Muscle of arm (tissue), 14 donors: ENCODE measurements at places on chromosomes 12 and 14. TPM values are rescaled to one million over a fixed set of nuclear protein-coding genes. Genes with fewer than 3 reads are reported as not detected.
A peak's percentile ranks its signal among the peaks of the same experiment; 100 is the strongest.

The GZMB gene
- 0.40 TPM for polyA plus RNA-seq

DNA sequence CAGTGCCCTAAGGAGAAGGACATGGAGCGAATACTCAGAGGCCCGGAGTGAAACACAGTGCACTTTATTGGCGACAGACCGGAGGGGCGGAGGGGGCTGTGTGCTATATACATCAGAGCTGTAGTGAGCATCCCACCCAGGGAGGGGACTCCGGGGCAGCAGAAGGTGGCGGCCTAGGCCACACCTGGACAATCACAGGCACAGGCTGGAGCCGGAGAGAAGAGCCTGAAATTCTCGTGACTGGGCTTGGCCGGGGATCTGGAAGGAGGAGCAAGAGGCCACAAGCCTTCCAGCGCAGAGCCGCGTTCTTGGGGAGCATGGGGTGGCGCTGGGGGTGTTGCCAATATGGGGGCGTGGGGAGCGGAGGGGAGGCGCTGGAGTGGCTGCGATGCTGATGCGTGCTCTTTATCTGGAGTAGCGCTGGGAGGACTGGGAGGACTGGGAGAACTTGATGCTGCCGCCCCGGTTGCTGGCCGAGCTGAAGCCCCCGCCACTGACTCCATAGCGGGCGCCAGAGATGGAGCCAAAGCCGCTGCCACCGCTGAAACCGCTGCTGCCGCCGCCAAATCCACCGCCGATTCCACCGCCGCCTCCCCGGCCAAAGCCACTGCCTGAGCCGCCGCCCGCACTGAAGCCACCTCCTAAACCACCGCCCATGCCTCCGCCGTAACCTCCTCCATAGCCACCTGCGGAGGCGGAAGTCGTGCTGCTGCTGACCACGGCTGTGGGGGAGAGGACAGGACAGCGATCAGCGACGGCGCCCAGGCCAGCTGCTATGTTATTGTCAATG is 6.1 kb downstream of the KRT3 start:
- peak; percentile 7 for DNase-seq

DNA sequence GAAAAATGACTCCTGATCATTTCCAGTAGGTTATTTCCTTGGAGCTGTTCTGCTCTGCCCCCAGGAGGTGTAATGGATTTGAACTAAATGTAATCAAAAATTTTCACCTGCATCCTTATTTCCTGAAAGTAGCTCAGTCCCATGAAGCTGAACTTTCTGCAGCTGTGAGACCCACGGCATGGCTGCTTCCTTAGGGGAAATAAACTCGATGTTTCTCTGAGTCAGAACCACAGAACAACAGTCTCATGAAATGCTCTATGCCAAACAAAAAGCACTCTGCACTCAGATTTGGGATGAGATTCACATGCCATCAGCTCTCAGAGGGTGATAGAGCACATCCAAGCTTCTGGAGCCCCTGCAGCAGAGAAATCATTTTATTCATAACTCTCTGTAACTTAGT is 224.1 kb upstream of the PLEKHG7 start:
- no peak for DNase-seq

The MFAP5 gene
- 169 TPM for polyA plus RNA-seq

The DNAH10 gene
- polyA plus RNA-seq = not detected

The TAS2R8 gene
- polyA plus RNA-seq = not detected

The SMAGP gene
- polyA plus RNA-seq = 7.9 TPM

GRCh38 chr12:67019070-67019469 is 250.1 kb upstream of the CAND1 start:
- peak; percentile 1 for DNase-seq

GRCh38 chr12:80299976-80300375 is 144.1 kb upstream of the PTPRQ start:
- DNase-seq = no peak

The KITLG gene
- 19.8 TPM for polyA plus RNA-seq

The PPFIA2 gene
- 2.8 TPM for polyA plus RNA-seq

GRCh38 chr14:105489542-105490266 is 1.3 kb upstream of the TEDC1 start:
- DNase-seq = peak; percentile 91

The FGF6 gene
- 44.5 TPM for polyA plus RNA-seq

GRCh38 chr12:121857322-121858246 is 1.1 kb downstream of the HPD start:
- no peak for DNase-seq

GRCh38 chr12:76040461-76040860 is 8.9 kb upstream of the PHLDA1 start:
- DNase-seq = no peak

The CNTN1 gene
- polyA plus RNA-seq = 31.7 TPM

DNA sequence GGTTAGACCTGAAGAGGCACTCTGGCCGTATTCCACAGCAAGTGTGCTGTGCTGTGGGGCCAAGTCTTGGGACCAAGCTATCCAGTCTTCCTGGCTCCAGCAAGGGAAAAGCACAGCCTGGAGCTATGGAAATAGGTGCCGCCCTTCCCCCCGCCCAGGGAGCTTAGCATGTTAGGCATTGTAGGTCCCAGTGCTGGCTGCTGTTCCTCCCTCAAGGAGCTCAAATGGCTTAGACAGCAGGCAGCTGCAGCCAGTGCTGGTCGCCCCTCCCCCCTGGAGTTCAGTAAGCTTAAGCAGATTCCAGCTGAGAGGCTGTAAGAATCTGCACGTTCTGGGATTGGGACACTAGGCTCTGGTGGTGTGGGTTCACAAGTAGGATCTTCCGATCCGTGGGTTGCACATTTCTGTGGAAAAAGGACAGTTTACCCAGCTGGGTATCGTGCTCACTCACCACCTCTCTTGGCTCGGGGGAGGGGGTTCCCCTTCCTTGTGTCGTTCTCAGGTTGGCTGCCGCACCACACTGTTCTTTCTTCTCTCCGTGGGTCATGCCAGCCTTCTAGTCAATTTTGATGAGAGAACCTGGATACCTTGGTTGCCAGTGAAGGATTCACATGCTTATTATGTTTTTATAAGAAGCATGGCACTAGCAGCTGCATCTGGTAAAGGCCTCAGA is 127.3 kb downstream of the CNTN1 start:
- DNase-seq = peak; percentile 25

GRCh38 chr14:77556946-77557345 is 58.3 kb upstream of the ISM2 start:
- DNase-seq = no peak

The PLD4 gene
- 5.0 TPM for polyA plus RNA-seq

DNA sequence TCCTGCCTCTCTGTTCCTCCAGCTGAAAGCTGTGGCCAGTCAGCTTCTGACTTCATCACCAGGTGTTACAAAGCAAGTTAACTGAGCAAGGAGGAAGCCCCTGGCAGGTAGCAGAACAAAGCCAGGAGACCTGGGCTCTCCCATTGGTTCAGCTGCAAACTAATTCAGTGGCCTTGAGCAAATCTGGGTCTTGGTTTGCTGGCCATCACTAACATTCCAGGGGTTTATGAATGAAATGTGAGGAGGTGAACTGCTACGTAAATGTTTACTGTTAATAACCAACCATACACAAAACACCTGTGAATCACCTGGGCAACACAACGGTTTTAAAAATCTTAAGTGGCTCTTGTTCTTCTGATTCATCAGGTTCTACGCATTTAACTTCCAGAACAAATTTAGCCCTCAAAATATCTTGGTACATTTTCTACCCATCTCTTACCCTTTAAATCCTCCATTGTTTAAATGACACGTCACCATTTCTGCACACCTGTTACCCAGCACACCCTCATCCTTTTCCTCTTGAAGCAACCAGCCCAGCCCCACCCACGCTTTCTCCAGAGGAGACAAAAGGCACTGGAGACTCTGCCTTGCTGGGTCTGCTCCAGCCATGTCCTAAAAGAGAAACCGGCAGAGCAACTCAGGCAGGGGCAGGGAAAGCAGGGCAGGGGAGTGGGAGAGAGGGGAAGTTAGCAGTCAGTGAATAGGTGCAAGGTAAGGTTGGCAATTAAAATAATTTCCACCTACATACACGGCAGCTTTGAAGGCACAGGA is 49.3 kb upstream of the TSPAN11 start:
- no peak for DNase-seq

DNA sequence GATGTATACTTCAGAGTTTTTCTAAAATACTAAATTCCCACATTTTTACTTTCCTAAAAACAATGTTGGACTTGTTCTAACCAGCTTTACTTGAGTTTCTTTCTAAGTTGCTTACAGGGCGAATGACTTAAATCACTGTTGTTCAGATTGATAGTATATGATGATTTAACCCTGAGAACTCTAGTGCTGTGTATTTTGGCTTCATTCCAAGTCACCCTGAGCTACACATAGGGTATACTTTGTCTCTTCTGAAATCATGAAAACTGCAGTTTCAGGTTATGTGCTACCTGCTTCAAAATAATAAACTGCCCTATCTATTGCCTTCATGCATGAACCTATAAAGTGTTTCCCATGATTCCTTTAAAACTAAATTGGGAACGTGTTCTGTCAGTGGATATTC is 162.5 kb upstream of the PDE3A start:
- no peak for DNase-seq

The IFT81 gene
- 18.0 TPM for polyA plus RNA-seq

DNA sequence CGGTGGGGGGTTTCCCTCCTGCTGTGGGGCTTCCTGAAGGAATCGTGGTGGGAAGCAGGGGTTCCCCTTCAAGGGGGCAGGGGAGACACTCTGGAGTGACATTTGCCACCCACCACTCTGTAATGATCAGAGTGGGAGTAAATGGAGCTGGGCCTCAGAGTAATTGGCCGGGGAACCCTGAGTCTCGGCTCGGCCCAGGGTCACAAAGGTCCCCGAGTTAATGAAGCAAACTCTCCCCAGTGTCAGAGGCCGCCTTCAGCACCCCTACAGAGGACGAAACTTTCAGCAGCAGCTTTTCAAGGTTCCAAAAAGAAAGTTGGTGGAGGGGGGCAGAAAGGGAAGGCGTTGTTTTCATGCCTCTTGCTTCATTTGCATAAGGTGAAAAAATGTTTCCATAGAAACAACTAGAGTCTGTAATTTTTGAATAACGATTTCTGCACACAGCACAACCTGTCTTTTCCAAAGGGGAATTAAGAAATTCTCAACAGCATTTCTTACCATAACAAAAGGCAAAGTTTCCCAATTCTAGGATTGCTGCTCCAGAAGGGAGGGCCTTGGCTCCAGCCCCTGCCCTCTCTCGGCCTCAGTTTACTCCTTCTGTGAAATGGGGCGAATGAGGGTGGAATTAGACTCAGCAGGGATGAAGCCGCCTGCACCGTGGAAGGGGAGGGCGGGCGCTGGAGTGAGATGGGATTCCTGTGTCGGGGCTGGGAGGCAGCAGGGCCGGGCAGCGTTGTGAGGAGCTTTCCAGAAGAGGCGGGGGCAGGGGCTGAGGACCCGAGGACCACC is 67.0 kb upstream of the BEGAIN start:
- DNase-seq = no peak

GRCh38 chr12:111842556-111843396 is 748 bp downstream of the MAPKAPK5 start:
- no peak for DNase-seq

The KRT78 gene
- not detected for polyA plus RNA-seq

- DNase-seq = no peak
Observed at GRCh38 chr14:92109490-92109889, 3.1 kb upstream of the ATXN3 start.

The GDF3 gene
- not detected for polyA plus RNA-seq

The GLIPR1L1 gene
- polyA plus RNA-seq = 0.93 TPM

The CHGA gene
- polyA plus RNA-seq = not detected

DNA sequence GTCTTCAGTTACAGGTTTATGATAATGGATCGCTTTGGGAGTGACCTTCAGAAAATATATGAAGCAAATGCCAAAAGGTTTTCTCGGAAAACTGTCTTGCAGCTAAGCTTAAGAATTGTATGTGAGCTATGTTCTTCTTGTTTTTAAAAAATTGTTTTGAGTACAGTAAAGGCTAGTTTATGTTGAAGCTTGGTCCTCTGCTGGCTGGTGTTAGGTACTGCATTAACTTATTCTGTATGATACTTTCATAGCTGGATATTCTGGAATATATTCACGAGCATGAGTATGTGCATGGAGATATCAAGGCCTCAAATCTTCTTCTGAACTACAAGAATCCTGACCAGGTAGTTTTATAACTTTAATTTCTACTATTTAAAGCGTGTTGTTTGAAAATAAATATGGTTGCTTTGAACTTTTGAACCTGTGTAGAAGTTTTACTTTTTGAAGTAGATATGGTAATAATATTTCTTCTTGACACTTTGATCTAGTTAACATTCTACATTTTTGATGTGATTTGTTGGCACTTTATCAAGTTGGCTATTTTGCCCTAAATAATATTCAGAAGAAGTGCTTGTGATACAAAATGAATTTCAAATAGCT is 55.7 kb downstream of the VRK1 start:
- DNase-seq = peak; percentile 9

The ISCA2 gene
- polyA plus RNA-seq = not detected

The MUCL1 gene
- polyA plus RNA-seq = not detected

- no peak for DNase-seq
Observed at GRCh38 chr14:100967930-100968329, 64.4 kb upstream of the RTL1 start.
